Fibroblast of skin of back (primary cell): ENCODE measurements at places on chromosomes 11 and 22.

GRCh38 chr22:25027959-25028840 lies 75.7 kb downstream of the KIAA1671 start:
- DNase-seq: no peak

DNA sequence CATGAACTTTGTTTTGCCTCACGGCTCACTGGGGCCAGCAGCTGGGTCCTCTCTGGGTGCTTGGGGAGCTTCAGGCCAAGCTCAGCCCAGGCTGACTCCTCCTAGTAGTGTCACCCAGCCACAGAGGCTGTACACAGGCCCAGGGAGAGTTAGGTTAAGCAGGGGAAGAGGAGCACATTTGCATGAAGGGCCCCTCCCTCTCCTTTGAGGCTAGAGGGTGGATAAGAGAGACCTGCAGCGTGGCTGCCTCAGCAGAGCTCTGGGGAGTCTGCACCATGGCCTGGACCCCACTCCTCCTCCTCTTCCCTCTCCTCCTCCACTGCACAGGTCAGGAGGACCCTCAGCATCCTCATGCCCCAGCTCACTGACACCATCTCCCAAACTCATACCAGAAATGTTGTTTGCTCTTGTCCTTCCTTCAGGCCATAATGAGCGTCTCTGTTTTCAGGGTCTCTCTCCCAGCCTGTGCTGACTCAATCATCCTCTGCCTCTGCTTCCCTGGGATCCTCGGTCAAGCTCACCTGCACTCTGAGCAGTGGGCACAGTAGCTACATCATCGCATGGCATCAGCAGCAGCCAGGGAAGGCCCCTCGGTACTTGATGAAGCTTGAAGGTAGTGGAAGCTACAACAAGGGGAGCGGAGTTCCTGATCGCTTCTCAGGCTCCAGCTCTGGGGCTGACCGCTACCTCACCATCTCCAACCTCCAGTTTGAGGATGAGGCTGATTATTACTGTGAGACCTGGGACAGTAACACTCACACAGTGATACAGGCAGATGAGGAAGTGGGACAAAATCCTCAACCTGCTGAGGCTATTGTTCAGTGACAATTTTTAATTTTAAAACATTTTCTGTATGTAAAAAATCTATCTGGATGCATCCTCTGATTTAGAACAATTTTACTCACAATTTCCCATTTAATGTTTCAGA lies 82.4 kb upstream of the VPREB1 start:
- DNase-seq: no peak

- no peak for DNase-seq
These were observed 31.8 kb upstream of the FCHSD2 start for GRCh38 chr11:73173755-73174494.

- DNase-seq: no peak
These were observed 14.0 kb upstream of the PAX6 start for GRCh38 chr11:31824879-31825837.

GRCh38 chr11:33892906-33893594 lies 1.2 kb upstream of the LMO2 start:
- DNase-seq: no peak

GRCh38 chr11:58782066-58782465 lies 50.3 kb upstream of the GLYAT start:
- no peak for DNase-seq

GRCh38 chr22:43905681-43906080 lies 13.9 kb upstream of the PNPLA5 start:
- DNase-seq: no peak

DNA sequence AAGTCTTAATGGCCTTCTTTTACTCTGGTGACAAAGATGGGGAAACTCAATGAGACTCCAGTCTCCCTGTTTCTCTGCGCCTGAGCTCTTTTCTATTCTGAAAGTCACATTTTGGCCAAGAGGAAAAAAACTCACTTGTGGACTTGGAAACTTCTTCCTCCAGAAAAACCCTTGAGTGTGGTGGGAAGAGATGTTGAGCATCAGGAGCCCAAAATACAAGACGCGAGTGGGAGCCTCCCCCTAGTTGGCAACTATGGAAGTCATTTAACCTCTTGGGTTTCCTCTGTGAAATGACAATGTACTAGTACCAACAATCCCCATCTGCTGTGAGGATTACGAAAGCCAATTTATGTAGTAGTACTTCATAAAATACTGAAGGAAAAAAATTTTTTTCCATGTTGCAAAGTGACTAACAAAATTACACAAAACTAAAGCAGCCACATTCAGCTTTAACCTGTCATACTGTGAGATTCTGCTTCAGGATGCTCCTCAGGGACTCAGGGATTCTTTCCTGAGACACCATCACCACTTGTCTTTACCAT lies 524 bp upstream of the SLC25A17 start:
- no peak for DNase-seq

DNA sequence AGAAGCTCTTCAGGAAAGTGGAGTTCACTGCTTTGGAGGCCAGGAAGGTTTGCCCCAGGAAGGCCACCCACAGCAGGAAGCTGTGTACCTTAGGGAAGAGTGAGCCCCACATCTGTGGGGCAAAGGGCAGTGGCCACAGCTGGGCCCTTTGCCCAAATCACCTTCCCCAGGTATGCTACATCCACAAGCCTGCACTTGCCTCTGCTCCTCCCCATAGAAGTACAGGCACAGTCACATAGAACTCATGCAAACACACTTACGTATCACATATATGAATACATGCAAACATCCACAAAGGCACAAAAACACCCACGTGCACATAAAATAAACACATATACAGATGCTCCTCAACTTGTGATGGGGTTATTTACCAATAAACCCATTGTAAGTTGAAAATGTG lies 2.1 kb downstream of the TRIM29 start:
- no peak for DNase-seq

DNA sequence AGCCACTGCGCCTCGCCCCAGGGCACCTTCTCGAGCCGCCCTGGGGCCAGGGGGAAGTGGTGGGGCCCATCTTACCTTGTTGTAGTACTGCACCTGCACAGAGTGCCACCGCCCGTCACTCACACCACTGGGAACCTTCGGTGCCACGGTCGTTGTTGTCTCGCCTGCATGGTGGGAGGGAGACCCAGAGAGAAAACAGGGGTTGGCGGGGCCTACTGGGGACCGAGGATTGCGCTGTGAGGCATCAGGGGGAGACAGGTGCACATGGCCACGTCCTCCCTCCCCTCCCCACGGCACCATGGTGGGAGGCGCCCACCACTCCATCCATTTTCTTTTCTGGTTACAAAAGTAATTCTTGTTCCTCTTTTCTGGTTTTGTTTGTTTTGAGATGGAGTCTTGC lies 97.8 kb downstream of the TRMU start:
- no peak for DNase-seq

- peak; percentile 35 for DNase-seq
These were observed 536 bp downstream of the YWHAH start for GRCh38 chr22:31944700-31945442.

DNA sequence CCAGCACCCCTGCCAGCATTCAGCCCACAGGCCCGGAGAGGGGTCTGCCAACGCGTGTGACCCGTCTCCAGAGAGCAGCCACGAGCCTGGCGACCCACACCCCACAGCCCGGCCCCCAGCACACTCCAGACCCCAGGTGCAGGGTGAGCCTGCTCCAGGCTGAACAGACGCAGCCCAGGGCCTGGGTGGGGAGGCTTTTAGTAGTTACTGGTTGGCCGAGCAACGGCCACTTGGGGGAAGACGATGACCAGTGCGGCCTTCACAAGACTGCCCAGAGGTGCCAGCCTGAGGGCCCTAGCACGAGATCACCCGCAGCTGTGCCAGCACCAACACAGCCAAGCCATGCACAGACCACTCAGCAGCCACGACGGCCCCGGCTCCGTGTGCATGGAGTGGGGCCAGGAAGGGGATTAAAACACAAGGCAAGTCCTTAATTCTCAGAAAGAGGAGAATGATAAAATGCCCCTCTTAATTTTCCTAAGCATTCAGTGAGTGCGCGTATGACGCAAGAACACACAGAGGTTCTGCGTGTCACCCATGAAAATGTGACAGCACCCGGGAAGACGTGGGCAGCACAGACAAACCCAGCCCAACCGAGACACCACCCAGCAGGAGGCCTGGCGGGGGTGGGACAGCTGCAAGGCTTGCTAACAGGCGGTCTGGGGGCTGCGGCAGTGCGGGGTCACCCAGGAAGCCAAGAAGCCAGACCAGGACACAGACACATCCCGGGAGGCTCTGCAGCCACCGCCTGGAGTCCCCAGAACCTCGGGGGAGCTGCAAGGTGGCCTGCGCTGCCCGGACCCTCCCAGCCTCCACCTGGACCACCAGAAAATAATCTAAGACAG lies 47.6 kb downstream of the BRD1 start:
- no peak for DNase-seq

- DNase-seq: no peak
These were observed 49.7 kb downstream of the OTOG start for GRCh38 chr11:17596711-17597110.

- peak; percentile 65 for DNase-seq
These were observed 121.5 kb upstream of the TEAD1 start for GRCh38 chr11:12552692-12553091.

DNA sequence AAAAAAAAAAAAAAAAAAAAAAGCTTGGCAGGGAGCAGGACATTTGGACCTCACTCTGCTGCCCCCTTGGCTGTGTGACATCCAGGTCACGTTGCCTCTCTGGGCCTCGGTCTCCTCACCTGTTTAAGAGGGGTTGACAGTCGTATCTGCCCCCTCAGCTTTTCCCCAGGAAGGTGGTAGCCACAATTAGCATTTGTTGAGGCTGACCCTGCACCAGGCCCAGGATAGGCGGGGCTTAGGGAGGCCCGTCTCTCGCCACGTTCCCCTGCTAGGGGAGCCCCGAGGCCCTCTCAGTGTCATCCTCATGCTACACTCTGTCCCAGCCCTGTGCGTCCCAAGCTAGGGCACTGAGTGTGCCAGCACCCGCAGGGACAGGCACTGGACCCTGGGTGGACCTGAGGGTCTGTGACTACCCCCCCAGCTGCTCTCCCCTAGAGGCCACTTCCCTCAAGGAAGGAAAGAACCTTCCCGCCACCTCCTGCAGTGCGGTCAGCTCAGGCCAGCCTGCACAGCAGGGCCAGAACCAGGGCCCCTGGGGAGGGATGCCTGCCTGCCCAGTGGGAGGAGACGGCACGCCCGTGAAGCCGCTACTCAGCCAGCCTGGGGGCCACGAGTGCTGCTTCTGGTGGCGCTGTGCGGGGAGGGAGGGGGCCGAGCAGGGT lies 38.5 kb upstream of the PPARA start:
- DNase-seq: no peak

DNA sequence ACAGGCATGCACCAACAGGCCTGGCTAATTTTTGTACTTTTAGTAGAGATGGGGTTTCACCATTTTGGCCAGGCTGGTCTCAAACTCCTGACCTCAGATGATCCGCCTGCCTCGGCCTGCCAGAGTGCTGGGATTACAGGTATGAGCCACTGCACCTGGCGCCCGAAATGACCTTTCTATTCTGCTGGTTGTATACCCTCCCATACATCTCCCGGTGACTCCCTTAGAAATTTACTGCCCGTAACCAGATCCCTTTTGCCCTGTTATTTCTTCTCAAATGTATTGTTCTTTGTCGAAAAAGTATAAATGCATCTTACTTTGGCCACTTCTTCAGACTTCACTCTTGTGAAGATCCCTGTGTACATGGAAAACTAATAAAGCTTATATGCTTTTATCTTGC lies 22.0 kb downstream of the MCHR1 start:
- no peak for DNase-seq
